Stomach (tissue), 19 donors: ENCODE measurements at places on chromosomes 3 and 15. TPM values are rescaled to one million over a fixed set of nuclear protein-coding genes. Genes with fewer than 3 reads are reported as not detected.

- DNase-seq = no peak
Measured at GRCh38 chr15:48332642-48333034, 1.4 kb downstream of the DUT start.

GRCh38 chr15:99435113-99435695 lies 130.6 kb upstream of the MEF2A start:
- peak; percentile 79 for DNase-seq

DNA sequence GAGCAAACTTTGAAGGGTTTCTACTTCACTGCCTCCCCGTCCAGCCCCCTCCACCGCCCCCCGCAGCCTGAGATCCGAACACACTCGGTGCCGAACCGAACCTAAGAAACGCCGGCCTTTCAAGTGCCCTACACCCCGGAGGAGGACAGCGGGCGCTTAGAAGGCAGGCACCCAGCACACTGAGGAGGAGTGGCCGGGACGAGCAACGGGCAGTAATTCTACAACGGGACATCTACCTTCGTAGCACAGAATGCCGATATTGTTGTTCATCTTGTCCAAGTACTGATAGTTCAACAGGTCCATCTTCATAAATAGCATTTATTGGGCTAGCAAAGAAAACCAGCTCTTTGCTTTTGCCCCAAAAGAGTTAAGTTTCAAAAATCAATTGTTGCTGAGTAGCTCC lies 513 bp downstream of the VGLL4 start:
- DNase-seq = peak; percentile 74

DNA sequence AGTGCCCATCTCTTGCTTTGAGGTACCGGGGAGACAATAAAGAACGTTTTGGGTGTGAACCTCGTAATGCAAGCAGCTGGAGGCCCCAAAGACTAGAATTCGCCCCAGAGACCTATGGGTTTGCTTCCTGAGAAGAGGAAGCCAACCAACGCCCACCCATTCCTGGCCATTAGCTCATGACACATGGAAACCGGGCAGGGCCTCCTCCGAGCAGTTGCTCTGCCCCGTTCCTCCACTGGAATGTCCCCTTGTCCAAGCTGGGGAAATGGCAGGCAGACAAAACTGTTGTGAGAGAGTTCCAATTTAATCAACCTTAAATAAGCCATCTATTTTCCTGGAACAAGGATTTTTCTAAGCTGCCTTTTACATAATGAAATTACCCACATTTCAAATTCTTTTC lies 250.9 kb upstream of the IGF1R start:
- DNase-seq = no peak

- DNase-seq = no peak
Measured at GRCh38 chr3:129937717-129938116, 36.8 kb upstream of the TRH start.

- no peak for DNase-seq
Measured at GRCh38 chr15:27065785-27066184, 94.8 kb downstream of the GABRG3 start.

- no peak for DNase-seq
Measured at GRCh38 chr15:27797765-27798164, 301.4 kb downstream of the OCA2 start.

GRCh38 chr3:47243419-47244147 lies 39.0 kb downstream of the KIF9 start:
- no peak for DNase-seq

The ZNF662 gene
- total RNA-seq = 6.5 TPM

The KCNH8 gene
- 5.3 TPM for total RNA-seq

The ZMYND10 gene
- total RNA-seq = not detected

The CFAP100 gene
- not detected for total RNA-seq

The NR1I2 gene
- total RNA-seq = not detected
